ENCODE measurements at places on chromosomes 1 and 21.

GRCh38 chr1:34408011-34408410 is 231.3 kb downstream of the C1orf94 start:
- DNase-seq, result no peak

DNA sequence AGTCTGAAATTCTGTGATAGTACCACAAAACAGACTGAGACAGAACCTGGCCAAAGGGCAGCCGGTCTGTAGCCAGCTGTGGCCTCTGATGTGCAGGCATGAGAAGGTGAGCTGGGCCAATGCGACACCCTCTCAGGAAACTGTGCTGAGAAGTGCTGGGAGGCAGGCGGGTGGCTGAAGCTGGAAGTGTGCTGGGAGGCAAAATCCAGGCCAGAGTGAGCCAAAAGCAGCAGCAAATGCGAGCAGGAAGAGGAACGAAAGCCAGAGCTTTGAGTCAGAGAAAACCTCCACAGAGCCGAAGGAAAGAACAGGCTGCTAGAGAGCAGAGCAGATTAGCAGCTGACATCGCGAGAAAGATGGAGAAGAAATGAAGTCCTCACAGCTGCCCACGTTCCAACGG is 10.2 kb upstream of the ATP13A2 start:
- no peak for DNase-seq

GRCh38 chr1:46065405-46065804 is 67.0 kb downstream of the PIK3R3 start:
- no peak for DNase-seq

GRCh38 chr1:155255243-155256007 is at the start of gene ENTREP3:
Gene ENTREP3, minus strand, starts transcription at chr1:155255483. Its CDS starts 606 bp downstream, at chr1:155254877.
- peak; percentile 91 for DNase-seq

GRCh38 chr1:195756109-195756508 is 852.1 kb downstream of the KCNT2 start:
- DNase-seq, result no peak

GRCh38 chr1:158675563-158676323 is 10.8 kb downstream of the SPTA1 start:
- no peak for DNase-seq

- DNase-seq, result no peak
Measured at GRCh38 chr21:41465176-41465781, 39.2 kb downstream of the MX1 start.

DNA sequence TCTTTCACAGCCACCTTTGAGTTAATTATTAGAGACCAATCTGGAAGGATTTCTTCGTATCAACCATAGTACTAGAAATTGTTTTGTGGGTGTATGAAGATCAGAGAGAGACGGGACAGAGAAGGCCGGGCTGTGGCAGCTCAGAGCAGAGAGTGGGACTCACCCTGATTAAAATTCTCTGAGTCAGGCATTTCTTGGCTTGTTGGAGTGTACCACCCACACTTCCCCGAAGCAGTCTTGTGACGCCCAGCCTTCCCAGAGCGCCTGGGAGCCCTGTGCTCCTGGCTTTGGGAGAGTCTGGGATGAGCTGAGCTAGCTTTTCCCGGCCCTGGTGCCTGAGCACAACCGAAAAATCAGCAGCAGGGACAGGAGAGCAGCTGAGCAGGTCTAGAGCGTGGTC is 19.4 kb downstream of the PLEKHM2 start:
- DNase-seq, result no peak

DNA sequence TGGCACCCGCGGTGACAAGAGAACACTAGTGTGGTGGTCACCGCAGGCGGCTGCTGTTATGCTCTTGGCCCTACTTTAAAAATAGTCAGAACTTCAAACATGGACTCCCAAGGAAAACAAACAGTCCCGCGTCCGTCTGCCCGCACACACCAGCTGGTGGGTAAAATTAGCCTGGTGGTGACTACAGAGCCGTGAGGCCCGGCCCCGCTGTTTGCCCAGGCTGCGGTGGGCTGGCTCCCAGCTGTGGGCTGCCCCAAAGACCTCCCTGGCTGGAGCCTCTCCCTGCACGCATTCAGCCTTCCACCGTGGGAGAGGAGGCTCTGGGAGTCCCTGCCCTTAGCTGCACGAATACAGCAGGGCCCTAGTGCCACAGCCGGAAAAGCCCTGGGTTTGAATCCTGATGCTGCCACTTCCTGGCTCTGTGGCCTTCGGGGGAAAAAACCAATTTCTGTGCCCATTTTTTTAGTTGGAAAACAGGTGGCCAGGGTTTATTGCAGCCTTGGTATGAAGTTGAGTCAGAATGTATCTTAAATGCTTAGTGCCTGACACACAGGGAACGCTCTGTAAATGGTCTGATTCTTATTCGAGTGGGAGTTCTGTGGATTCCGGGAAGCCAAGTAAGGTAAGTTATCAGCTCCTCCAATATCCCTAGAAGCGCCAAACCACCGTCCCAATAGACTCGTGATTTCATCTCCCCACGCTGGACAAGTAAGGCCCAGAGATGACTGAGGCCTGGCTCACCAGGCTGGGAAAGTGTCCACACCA is 58.2 kb downstream of the ALPL start:
- no peak for DNase-seq

- no peak for DNase-seq
Measured at GRCh38 chr1:1089731-1090423, 15.8 kb upstream of the RNF223 start.

GRCh38 chr1:66206563-66207144 is 327.3 kb upstream of the SGIP1 start:
- DNase-seq, result no peak

GRCh38 chr21:41798326-41798725 is 31.5 kb upstream of the RIPK4 start:
- no peak for DNase-seq

DNA sequence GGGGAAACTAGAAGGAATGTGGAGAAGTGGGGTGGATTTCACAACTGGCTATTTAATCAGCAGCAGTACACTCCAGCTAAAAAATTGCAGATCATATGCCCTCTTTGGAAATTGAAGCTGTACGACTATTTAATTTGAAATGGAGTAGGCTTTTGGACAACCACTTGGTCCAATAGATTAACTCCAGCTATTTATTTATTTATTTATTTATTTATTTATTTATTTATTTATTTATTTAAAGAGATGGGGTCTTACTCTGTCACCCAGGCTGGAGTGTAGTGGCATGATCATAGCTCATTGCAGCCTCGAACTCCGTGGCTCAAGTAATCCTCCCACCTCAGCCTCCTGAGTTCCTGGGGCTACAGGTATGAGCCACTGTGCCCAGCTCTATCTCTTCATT is 312.3 kb downstream of the KCNH1 start:
- no peak for DNase-seq

- DNase-seq, result no peak
Measured at GRCh38 chr1:224554620-224555259, 61.4 kb upstream of the CNIH3 start.

Data from right lobe of liver (tissue), 6 donors.